ENCODE measurements at places on chromosomes 6 and 20. TPM values are rescaled to one million over a fixed set of nuclear protein-coding genes. Genes with fewer than 3 reads are reported as not detected.

- peak; percentile 86 for DNase-seq
- no peaks in the 10 kb centered on the region for H3K27me3 ChIP-seq
- H3K4me3 ChIP-seq = peak within 1 kb of the TSS; percentile 84
- H3K27ac ChIP-seq = peak within 1 kb of the TSS; percentile 90
These were observed at the start of gene COX7A2 for GRCh38 chr6:75243333-75244062. TSS of gene COX7A2 (minus strand) at chr6:75243801. CDS start at chr6:75243734, 67 bp downstream.

DNA sequence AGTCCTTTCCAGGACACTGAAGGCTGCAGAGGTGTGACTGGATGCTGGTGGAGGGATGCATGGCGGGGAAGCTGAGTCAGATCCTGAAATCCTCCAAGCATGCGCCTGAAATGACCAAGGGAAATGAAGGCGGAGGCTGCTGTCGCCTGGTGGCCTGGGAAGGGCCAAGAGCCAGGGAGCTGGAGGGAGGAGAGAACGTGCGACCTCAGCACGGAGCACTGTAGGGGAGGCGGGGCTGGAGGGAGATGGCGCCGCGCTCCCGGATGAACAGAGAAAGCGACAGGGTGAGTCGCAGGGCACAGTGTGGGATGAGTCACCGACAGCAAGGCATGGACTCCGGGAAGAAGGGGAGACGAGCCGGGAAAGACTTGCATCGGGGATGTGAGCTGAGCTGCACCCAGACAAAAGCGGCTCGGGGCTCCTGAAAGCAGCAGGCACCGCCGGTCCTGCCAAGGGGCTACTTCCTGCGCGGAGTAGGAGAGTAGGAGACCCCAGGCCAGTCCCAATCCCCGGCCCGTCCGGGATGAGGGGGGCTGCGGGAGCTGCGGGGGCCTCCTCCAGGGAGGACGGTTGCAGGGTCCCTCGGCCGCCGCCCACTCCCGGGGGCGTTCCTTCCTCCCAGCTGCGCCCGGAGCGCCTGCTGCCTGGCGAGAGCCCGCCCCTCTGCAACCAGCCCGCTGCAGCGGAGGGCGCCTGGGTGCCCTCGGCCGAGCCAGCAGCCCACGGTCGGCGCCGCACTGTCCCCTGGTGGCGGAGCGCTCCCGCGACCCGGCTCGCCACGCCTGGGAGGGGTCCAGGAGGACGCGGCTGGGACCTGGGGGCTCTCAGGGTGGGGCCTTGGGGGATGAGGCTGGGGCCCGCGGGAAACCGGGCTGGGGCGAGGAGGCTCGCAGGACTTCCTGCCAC is 11.0 kb upstream of the NQO2 start:
- H3K4me1 ChIP-seq = peaks cover 14% of the 10 kb centered on the region
- peak; percentile 84 for DNase-seq
- peak overlapping the region; percentile 94 for H3K27ac ChIP-seq
- H3K4me3 ChIP-seq = peak overlapping the region; percentile 76
- H3K36me3 ChIP-seq = no peaks in the 10 kb centered on the region

DNA sequence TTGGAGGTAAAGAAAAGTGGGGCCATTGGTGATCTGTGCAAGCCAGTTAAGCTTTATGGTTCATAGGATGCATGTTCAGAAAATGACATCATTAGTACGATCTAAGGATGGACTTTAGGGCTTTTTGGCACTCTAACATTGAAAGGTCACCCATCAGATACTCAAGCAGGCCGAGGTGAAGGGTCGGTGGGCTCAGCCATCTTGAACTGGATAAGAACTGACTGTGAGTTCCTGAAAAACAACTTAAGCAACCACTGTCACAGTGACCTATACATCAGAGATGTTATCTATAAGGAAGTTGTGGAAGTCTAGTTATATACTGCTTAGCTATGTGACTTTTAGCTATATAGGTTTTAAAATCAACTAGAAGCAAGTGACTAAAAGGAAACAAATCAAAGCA is 13.0 kb upstream of the ITCH start:
- no peak overlapping the region for H3K27ac ChIP-seq
- H3K36me3 ChIP-seq = no peaks in the 10 kb centered on the region
- H3K4me1 ChIP-seq = no peaks in the 10 kb centered on the region
- H3K4me3 ChIP-seq = no peak overlapping the region
- no peaks in the 10 kb centered on the region for H3K27me3 ChIP-seq
- no peak for DNase-seq

- no peaks in the 10 kb centered on the region for H3K36me3 ChIP-seq
- H3K27me3 ChIP-seq = no peaks in the 10 kb centered on the region
- H3K4me3 ChIP-seq = no peak overlapping the region
- H3K4me1 ChIP-seq = no peaks in the 10 kb centered on the region
- H3K27ac ChIP-seq = no peak overlapping the region
- DNase-seq = no peak
These were observed 319.5 kb downstream of the MEI4 start for GRCh38 chr6:77972334-77972733.

The BEND6 gene
- not detected for total RNA-seq

- H3K36me3 ChIP-seq = no peaks in the 10 kb centered on the region
- H3K27ac ChIP-seq = no peak overlapping the region
- peaks cover 2% of the 10 kb centered on the region for H3K4me1 ChIP-seq
- no peak for DNase-seq
These were observed 22.5 kb downstream of the HFE start for GRCh38 chr6:26109772-26110171.

- H3K27me3 ChIP-seq = no peaks in the 10 kb centered on the region
- H3K27ac ChIP-seq = no peak overlapping the region
- no peaks in the 10 kb centered on the region for H3K36me3 ChIP-seq
- H3K4me3 ChIP-seq = no peak overlapping the region
- H3K4me1 ChIP-seq = no peaks in the 10 kb centered on the region
These were observed 98.5 kb upstream of the SCGN start for GRCh38 chr6:25553502-25553901.

The HSPA1L gene
- total RNA-seq = 3.3 TPM

DNA sequence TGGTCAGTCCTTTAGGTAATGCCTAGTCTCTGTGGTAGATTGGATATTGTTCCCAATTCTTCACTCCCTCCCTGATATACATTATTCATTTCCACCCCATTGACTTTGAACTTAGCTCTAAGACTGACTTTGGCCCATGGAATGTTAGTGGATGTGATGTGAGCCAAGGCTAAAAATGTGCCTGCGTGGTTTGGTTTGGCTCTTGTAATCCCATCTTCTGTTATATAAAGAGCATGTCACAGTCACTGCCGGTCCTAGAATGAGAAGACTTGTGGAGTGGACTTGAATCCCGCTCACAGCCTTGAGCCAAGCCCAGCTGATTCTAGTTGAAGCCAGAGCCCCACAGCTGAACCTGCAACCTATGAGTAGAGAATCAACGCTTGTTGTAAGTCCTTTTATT is 23.6 kb upstream of the DNAAF9 start:
- DNase-seq = no peak
- H3K4me1 ChIP-seq = no peaks in the 10 kb centered on the region
- no peaks in the 10 kb centered on the region for H3K36me3 ChIP-seq
- H3K27me3 ChIP-seq = no peaks in the 10 kb centered on the region
- H3K27ac ChIP-seq = no peak overlapping the region
